ENCODE measurements at places on chromosomes 7 and 10. TPM values are rescaled to one million over a fixed set of nuclear protein-coding genes. Genes with fewer than 3 reads are reported as not detected.

- H3K4me1 ChIP-seq, result peaks cover 6% of the 10 kb centered on the region
- DNase-seq, result no peak
- no peak overlapping the region for H3K4me3 ChIP-seq
- H3K27me3 ChIP-seq, result no peaks in the 10 kb centered on the region
- H3K27ac ChIP-seq, result no peak overlapping the region
These were observed 12.8 kb downstream of the BRI3 start for GRCh38 chr7:98294326-98294725.

The CYP3A4 gene
- total RNA-seq, result not detected

The CALML5 gene
- total RNA-seq, result not detected

The STOX1 gene
- 25.6 TPM for total RNA-seq

DNA sequence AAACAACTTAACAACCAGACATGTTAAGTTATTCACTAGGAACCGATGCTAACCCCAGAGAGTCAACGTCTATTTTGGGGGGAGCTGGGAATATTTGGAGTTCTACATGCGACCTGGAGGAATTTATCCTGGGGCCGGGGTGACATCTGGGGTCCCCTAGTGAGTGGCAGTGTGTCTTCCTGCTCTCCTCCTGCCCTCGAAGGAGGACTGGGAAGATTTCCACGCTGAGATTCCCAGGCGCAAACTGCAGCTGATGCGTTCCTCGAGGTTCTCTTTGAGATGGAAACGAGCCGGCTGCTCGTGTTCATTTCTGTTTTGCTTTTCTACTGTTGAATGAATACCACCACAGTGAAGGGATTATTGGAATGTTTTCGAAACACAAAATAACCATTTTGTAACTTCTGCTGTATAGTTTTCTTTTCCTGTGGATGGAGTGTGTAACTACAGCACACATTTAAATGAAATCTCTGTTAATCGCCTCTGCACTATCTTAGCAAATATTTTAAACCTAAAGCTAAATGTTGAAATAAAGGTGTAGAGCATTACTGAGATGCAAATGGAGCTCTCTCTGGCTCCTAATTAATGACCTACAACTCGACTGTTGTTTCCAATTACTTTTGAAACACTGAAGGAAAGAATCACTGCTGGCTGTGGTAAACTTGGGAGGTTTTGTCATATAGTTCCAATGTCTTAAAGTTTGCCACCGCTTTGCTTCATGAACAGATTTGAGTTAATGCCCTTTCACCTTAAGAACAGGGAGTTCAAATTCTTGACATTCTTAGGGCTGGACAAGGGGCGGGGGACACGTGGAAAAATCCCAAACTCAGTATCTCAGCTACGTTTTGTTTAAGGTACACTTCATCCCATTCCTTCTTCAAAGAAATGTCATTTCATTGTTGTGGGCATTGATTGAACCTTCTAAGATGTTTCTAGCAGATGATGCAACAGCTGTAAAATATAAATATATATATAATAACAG, 21.1 kb downstream of the GATA3 start:
- H3K4me3 ChIP-seq, result no peak overlapping the region
- H3K4me1 ChIP-seq, result no peaks in the 10 kb centered on the region
- H3K27ac ChIP-seq, result no peak overlapping the region
- no peak for DNase-seq
- H3K36me3 ChIP-seq, result no peaks in the 10 kb centered on the region

GRCh38 chr7:33904681-33905388, 504 bp upstream of the BMPER start:
- DNase-seq, result peak; percentile 89
- H3K27ac ChIP-seq, result peak overlapping the region; percentile 80
- H3K4me1 ChIP-seq, result peaks cover 22% of the 10 kb centered on the region

The CYP26C1 gene
- 0.37 TPM for total RNA-seq

DNA sequence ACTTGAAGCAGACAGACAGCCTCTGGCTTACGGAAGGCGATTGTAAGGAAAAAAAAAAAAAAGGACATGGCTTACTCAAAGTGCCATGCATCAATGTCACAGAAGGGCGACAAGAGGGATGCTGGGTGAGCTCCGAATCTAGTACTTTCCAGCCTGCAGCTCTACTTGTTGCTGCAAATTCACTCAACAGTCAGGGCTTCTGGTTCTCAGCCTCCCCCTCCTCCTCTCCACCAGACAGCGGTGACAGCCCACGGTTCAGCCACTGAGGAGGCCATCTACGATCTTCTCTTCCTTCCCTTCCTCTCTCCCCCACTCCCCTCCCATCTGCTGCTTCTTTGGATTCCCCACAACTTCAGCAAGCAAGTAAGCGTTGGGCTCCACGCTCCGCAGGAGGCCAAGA, 63.5 kb downstream of the PRKAG2 start:
- no peaks in the 10 kb centered on the region for H3K27me3 ChIP-seq
- no peak overlapping the region for H3K4me3 ChIP-seq
- no peak for DNase-seq
- H3K27ac ChIP-seq, result no peak overlapping the region
- no peaks in the 10 kb centered on the region for H3K4me1 ChIP-seq
- no peaks in the 10 kb centered on the region for H3K36me3 ChIP-seq

GRCh38 chr10:118042336-118042735, 4.4 kb downstream of the RAB11FIP2 start:
- peaks cover 31% of the 10 kb centered on the region for H3K4me1 ChIP-seq
- no peaks in the 10 kb centered on the region for H3K27me3 ChIP-seq
- H3K27ac ChIP-seq, result no peak overlapping the region
- DNase-seq, result no peak
- H3K36me3 ChIP-seq, result no peaks in the 10 kb centered on the region

DNA sequence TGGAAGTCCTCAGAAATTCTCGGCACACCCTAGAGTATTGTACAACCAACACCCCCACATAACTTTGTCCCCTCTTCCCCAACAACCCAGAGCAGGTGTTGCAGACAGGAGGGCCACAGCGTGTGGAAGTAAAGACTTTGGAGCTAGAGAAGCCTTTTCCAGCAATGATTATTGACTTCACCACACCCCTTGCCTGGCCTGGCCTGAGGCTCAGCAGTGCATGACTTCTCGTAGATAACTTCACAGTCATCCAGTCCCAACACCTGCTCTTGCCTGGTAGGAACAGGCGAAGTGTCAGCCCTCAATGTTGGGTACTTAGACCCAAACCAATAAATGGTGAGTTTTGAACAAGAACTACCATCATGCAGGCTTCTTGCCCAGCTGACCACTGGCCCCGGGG, 36.7 kb downstream of the GOT1 start:
- H3K27me3 ChIP-seq, result no peaks in the 10 kb centered on the region
- H3K4me1 ChIP-seq, result peaks cover 15% of the 10 kb centered on the region
- no peak overlapping the region for H3K4me3 ChIP-seq
- no peak overlapping the region for H3K27ac ChIP-seq

- H3K27ac ChIP-seq, result no peak overlapping the region
- H3K4me1 ChIP-seq, result peaks cover 15% of the 10 kb centered on the region
- no peaks in the 10 kb centered on the region for H3K27me3 ChIP-seq
- no peak overlapping the region for H3K4me3 ChIP-seq
- peak; percentile 27 for DNase-seq
These were observed 3.8 kb downstream of the RTKN2 start for GRCh38 chr10:62264702-62265436.

The UBTD1 gene
- total RNA-seq, result 72.0 TPM

DNA sequence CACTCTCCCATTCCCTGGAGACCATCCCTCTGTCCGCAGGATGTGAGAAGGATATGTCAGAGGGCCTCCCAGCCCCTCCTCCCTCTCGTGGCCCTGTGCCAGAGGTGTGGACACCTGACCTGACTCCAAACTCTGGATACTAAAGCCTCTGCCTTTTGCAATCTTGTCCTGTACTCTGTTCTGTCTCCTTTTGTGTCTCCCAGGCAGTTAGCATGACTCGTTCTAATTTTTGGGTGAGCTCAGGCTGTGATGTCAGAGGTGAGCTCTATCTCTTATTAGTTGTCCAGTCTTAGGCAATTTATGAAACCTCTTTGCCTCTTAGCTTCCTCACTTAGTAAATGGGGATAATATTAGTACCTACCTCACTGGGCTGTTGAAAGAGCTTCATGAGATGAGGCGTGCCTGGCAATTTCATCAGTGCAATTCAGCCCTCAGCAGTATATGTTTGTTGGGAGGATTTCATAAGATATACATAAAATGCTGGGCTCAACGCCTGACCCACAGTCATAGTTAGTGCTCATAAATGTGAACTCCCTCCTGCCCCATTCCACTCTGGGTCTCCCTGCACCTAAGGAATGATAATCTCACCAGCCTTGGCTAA, 10.9 kb downstream of the MARVELD1 start:
- H3K27me3 ChIP-seq, result no peaks in the 10 kb centered on the region
- H3K36me3 ChIP-seq, result no peaks in the 10 kb centered on the region
- no peak overlapping the region for H3K4me3 ChIP-seq
- H3K27ac ChIP-seq, result no peak overlapping the region
- H3K4me1 ChIP-seq, result no peaks in the 10 kb centered on the region

GRCh38 chr10:42475168-42476098, 162.9 kb downstream of the ZNF33B start:
- H3K27ac ChIP-seq, result peak overlapping the region; percentile 39
- DNase-seq, result peak; percentile 88
- peak overlapping the region; percentile 53 for H3K4me3 ChIP-seq
- H3K36me3 ChIP-seq, result no peaks in the 10 kb centered on the region
- H3K27me3 ChIP-seq, result no peaks in the 10 kb centered on the region

The MIOS gene
- 27.2 TPM for total RNA-seq

DNA sequence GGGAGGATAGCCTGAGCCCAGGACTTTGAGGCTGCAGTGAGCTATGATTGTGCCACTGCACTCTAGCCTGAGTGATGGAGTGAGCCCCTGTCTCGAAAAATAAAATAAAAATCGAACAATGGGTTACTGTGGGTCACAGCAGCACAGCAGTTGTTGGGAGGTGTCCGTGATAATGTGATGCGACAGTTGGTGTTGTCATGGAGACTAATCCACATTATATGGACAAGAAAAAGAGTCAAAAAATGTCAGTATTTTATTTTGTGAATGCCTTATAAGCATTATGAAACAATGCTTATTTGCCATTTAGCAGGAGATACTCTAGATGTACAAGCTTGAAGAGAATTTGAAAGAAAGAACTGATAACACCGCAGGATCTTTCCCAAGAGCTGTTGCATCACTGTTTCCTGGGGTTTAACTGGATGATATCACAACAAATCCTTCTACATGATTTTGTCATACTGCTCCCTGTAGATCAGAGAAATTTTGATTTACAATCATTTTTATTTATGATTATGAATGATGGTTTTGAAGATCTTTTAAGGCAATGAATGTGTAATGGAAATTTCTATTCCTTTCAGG, 195.4 kb downstream of the BAMBI start:
- no peak for DNase-seq
- no peaks in the 10 kb centered on the region for H3K27me3 ChIP-seq
- H3K4me3 ChIP-seq, result no peak overlapping the region
- H3K36me3 ChIP-seq, result no peaks in the 10 kb centered on the region

The JAKMIP3 gene
- total RNA-seq, result not detected

The EVX1 gene
- total RNA-seq, result not detected

GRCh38 chr7:40715053-40715430, 580.2 kb downstream of the SUGCT start:
- no peak for DNase-seq
- H3K4me1 ChIP-seq, result no peaks in the 10 kb centered on the region
- no peaks in the 10 kb centered on the region for H3K36me3 ChIP-seq
- no peak overlapping the region for H3K27ac ChIP-seq

DNA sequence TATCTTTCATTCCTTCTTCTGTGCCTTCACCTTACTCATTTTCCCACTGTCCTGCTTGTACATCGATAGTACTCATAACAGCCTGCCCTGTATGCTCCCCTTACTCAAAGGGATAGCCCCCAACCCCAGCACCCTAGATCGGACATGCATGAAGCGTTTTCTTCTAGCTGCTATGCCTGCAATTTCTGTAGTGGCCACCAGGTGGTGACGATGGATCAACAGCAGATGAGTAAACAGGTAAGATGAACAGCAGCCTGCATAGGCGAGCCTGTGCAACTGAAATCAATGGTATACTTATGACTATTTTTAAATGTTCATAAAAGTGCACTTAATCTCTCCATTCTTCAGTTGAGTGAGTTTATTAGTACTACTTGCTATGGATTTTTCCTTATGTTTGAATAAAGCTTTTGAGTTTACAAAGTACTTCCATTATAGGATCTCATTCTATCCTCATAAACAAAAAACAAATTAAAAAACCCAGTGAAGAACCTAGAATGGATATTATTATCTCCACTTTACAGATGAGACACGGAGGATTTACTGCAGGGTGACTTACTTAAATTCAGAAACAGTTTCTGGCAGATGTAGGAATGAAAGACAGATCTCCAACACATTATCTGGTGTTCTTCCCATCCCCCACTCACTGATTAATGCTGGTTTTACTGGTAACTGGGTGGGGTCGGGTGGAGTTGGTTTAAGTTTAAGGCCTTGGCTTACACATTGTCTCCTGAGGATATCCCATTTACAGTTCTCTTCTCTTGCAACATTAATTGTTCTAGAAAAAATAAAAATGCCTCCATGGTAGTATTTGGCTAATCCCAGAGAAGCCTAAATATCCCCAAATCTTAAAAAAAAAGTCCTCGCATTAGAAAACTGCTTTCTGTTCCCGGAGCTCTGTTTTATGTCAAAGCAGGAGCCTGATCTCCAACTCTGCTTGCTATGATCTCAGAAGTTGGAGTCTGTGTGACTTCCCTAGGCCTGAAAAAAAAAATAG, 222.1 kb downstream of the GLI3 start:
- H3K27me3 ChIP-seq, result no peaks in the 10 kb centered on the region
- no peak overlapping the region for H3K27ac ChIP-seq
- no peaks in the 10 kb centered on the region for H3K36me3 ChIP-seq
- DNase-seq, result no peak

GRCh38 chr7:158917818-158918217, 61.5 kb downstream of the DYNC2I1 start:
- no peak overlapping the region for H3K27ac ChIP-seq
- H3K4me3 ChIP-seq, result no peak overlapping the region
- no peaks in the 10 kb centered on the region for H3K27me3 ChIP-seq
- H3K36me3 ChIP-seq, result peaks cover 79% of the 10 kb centered on the region

The ACSM6 gene
- not detected for total RNA-seq

DNA sequence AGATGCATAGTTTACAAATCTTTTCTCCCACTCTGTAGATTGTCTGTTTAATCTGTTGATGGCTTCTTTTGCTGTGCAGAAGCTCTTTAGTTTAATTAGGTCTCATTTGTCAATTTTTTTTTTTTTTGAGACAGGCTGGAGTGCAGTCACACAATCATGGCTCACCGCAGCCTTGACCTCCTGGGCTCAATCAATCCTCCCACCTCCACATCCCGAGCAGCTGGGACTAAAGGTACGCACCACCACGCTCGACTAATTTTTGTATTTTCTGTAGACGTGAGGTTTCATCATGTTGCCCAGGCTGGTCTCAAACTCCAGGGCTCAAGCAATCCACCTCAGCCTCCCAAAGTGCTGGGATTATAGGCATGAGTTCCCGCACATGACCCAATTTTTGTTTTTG, 1655.8 kb downstream of the REEP3 start:
- no peaks in the 10 kb centered on the region for H3K4me1 ChIP-seq
- no peaks in the 10 kb centered on the region for H3K36me3 ChIP-seq
- no peak overlapping the region for H3K4me3 ChIP-seq

GRCh38 chr7:29391262-29391661, 172.4 kb upstream of the PRR15 start:
- H3K36me3 ChIP-seq, result no peaks in the 10 kb centered on the region
- H3K4me3 ChIP-seq, result no peak overlapping the region
- no peak for DNase-seq
- H3K27ac ChIP-seq, result no peak overlapping the region
- no peaks in the 10 kb centered on the region for H3K27me3 ChIP-seq

The RABGEF1 gene
- total RNA-seq, result 22.5 TPM

GRCh38 chr10:101041252-101041761, 10.3 kb downstream of the SFXN3 start:
- peak; percentile 80 for DNase-seq
- no peak overlapping the region for H3K4me3 ChIP-seq
- H3K4me1 ChIP-seq, result peaks cover 19% of the 10 kb centered on the region
- H3K36me3 ChIP-seq, result peaks cover 35% of the 10 kb centered on the region
